Right lobe of liver (tissue), 6 donors: ENCODE measurements at places on chromosomes 16 and 17. TPM values are rescaled to one million over a fixed set of nuclear protein-coding genes. Genes with fewer than 3 reads are reported as not detected.
A peak's percentile ranks its signal among the peaks of the same experiment; 100 is the strongest.

DNA sequence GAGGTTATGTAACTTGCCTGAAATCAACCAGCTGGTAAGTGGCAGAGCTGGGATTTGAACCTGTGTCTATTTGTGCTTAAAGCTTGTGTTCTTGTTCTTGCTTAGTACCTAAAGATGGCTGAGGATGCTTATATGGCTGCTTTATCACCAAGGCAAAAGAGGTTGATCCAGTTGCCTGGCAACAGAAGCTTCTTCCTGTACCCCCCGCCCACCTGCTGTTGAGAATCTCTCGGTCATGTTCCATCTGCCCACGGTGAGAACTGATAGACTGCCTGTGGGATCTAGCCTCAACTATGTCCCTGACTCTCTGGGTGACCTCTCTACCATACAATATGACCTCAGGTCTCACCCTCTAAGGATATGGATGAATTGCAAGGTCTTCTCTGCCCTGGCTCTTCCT is 60.7 kb downstream of the ABCC6 start:
- no peaks in the 10 kb centered on the region for H3K4me1 ChIP-seq
- no peaks in the 10 kb centered on the region for H3K36me3 ChIP-seq
- no peaks in the 10 kb centered on the region for H3K27me3 ChIP-seq
- DNase-seq: no peak
- no peak overlapping the region for H3K4me3 ChIP-seq
- H3K27ac ChIP-seq: no peak overlapping the region

Gene JUP
- 74.1 TPM for total RNA-seq

Gene SCNN1G
- not detected for total RNA-seq

Gene MYH2
- total RNA-seq: not detected

Gene RASD1
- 229 TPM for total RNA-seq

Gene TEKT5
- total RNA-seq: not detected

DNA sequence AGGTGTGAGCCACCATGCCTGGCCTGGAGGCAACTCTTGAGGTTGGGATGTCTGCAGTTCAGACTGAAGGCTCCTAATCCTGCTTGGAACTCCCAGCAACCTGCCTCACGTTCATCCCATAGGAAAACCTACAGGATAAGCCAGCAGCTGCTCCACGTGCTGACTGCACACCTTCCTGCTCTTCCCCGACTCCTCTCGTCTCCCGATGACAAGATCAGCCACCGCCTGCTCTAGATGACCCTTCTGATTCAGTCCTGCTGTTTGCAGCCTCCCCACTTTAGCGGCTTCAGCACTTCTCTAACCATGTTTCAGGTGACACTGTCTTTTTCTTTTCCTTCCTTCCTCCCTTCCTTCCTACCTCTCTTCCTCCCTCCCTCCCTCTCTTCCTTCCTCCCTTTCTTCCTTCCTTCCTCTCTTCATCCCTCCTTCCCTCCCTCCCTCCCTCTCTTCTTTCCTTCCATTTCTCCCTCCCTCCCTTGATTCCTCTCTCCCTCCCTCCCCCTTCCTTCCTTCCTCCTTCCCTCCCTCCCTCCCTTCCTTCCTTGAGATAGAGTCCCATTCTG is 61.8 kb downstream of the EMP2 start:
- peaks cover 41% of the 10 kb centered on the region for H3K4me1 ChIP-seq
- peak overlapping the region; percentile 69 for H3K27ac ChIP-seq
- no peaks in the 10 kb centered on the region for H3K27me3 ChIP-seq
- no peak overlapping the region for H3K4me3 ChIP-seq
- DNase-seq: no peak

Gene UNC13D
- total RNA-seq: 3.7 TPM

- H3K36me3 ChIP-seq: no peaks in the 10 kb centered on the region
- no peak for DNase-seq
- H3K27me3 ChIP-seq: no peaks in the 10 kb centered on the region
- no peaks in the 10 kb centered on the region for H3K4me1 ChIP-seq
Measured at GRCh38 chr16:57627184-57627871, 1.1 kb upstream of the ADGRG1 start.

DNA sequence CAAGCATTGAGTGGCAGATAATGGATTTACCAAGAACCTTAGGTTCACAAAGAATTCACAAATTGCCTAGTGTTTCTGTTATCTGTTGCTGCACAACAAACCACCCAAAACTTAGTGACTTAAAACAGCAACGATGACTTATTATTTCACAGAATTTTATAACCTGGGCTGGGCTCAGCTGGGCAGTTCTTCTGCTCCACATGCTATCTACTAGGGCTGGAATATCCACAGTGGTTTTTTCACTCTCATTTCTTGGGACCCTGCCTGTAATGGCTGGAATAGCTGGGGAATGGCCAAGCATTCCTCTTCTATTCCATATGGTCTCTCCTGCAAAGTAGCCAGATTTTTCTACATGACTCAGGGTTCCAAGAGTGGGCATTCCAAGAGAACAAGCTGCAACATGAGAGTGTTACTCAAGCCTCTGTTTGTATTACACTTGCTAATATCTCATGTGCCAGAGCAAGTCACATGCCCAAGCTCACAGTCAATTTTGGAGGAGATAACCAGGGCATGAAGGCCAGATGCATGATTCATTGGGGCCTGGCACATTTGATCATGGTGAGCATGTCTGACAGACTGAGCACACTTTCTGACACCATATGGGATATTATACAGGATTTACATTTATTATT is 4.9 kb upstream of the PSMD7 start:
- H3K4me3 ChIP-seq: no peak overlapping the region
- peak; percentile 34 for DNase-seq
- peak overlapping the region; percentile 8 for H3K27ac ChIP-seq
- no peaks in the 10 kb centered on the region for H3K36me3 ChIP-seq

DNA sequence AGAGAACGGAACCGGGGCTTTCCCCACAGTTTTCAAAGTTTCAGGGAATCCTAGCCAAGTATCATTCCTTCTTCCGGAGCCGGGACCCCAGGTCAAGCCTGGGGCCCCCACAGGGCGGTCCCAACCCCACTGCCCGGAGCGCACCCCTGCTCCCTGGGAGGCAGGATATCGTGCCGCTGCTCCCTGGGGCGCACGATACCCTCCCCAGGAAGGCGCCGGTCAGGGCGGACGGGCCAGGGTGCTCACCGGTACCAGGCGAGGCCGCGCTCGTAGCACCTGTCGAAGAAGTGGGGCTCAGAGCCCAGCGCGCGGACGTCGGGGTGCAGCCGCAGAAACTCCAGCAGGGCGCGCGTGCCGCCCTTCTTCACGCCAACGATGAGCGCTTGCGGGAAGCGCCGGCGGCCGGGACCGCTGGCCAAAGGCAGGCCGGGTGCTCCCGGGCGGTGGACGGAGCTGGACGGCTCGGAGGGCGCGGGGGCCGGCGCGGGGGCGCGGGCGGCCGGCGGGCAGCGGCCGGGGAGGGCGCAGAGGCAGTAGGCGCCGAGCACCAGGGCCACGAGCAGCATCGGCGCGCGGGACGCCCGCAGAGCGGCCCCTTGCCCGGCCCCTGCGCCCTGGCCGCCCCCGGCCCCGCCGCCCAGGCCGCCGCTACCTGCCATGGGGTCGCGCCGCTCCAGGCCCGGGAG is 407 bp downstream of the HS3ST6 start:
- H3K27me3 ChIP-seq: peaks cover 8% of the 10 kb centered on the region
- no peak overlapping the region for H3K27ac ChIP-seq
- no peak overlapping the region for H3K4me3 ChIP-seq
- no peak for DNase-seq
- no peaks in the 10 kb centered on the region for H3K36me3 ChIP-seq

- no peak overlapping the region for H3K4me3 ChIP-seq
- no peaks in the 10 kb centered on the region for H3K27me3 ChIP-seq
- no peak overlapping the region for H3K27ac ChIP-seq
- no peaks in the 10 kb centered on the region for H3K36me3 ChIP-seq
- no peak for DNase-seq
Measured at GRCh38 chr16:60641067-60641665, 1395.1 kb downstream of the CDH8 start.

Gene NOL3
- total RNA-seq: 29.7 TPM

DNA sequence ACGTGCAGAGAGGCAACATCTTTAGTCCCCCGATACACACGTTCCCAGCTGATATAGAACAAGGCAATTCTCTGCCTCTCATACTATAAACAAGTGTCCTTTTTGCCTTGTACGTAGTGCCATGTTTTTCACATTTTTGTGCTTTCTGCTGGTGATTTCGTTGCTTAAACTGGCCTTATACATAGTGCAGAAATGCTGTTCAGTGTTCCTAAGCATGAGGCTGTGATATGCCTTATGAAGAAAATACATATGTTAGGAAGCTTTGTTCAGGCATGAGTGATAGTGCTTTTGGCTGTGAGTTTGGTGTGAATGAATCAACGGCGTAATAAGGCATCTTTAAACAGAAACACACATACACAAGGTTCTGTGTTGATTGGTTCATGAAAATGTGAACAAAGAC is 77.2 kb downstream of the KATNIP start:
- no peaks in the 10 kb centered on the region for H3K36me3 ChIP-seq
- no peaks in the 10 kb centered on the region for H3K27me3 ChIP-seq
- no peaks in the 10 kb centered on the region for H3K4me1 ChIP-seq
- H3K27ac ChIP-seq: no peak overlapping the region
- H3K4me3 ChIP-seq: no peak overlapping the region

GRCh38 chr17:74170924-74171323 is 32.6 kb upstream of the RPL38 start:
- DNase-seq: no peak
- no peak overlapping the region for H3K27ac ChIP-seq
- H3K4me1 ChIP-seq: no peaks in the 10 kb centered on the region
- no peak overlapping the region for H3K4me3 ChIP-seq

DNA sequence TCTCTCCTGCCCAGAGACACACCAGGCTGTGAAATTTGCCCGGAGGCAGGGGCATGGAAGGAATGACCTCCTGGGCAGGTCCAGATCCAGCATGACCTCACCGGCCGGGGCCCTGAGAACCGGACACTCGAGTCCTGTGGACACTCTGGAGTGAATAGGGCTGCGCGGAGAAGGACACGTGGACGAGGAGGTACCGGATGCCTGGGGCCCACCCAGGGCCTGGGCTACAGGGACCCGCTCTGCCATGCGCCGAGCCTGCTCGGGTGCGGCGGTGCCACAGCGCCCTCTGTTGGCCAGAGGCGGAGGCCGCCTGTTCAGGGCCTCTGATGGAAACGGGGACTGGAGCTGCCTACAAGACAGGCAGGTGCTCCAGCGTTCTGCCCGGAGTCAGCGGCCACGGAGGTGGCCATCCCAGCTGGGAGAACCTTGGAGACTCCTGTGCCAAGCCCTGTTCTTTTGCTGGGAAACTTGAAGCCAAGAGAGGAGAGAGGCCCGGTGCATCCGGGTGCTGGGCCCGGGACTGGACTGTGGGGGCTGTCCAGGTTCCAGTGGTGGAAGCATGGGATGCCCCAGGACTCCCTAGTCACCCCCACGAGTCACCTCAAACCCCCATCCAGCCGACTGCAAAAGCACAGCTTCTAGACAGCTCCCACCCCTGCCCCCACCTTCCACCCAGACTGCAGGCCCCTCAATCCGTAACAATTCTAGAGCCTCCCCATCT is 19.3 kb upstream of the NXPH3 start:
- no peaks in the 10 kb centered on the region for H3K27me3 ChIP-seq
- DNase-seq: peak; percentile 78
- no peaks in the 10 kb centered on the region for H3K36me3 ChIP-seq

DNA sequence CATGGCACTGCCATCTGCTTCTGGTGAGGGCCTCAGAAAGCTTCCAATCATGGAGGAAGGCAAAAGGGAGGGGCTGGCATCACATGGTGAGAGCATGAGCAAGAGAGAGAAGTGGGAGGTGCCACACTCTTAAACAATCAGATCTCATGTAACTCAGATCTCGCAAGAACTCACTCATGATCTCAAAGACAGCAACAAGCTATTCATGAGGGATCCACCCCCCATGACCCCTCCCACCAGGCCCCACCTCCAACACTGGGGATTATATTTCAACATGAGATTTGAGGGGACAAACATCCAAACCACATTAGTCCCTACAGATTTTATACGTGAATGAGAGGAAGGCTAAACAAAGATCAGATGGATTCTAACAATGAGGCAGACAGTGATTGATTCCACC is 8.9 kb upstream of the TMEM132E start:
- H3K27me3 ChIP-seq: no peaks in the 10 kb centered on the region
- no peak overlapping the region for H3K27ac ChIP-seq

DNA sequence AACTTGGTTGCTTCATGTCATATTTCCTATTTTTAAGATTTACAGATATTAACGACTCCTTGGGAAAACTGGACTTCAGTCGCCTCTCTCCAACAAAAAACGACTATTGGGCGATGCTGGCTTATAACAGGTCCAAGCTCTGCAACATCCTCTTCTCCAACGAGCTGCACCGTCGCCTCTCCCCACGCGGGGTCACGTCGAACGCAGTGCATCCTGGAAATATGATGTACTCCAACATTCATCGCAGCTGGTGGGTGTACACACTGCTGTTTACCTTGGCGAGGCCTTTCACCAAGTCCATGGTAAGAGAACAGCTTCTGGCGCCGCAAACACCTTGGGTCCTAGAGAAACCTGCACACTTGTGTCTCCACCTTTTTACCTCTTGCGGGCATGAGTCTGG is 333.0 kb downstream of the WWOX start:
- H3K4me3 ChIP-seq: no peak overlapping the region
- no peak for DNase-seq
- no peak overlapping the region for H3K27ac ChIP-seq
- H3K36me3 ChIP-seq: no peaks in the 10 kb centered on the region

Gene SPNS2
- total RNA-seq: 3.0 TPM

Gene OR1A1
- not detected for total RNA-seq

- no peaks in the 10 kb centered on the region for H3K27me3 ChIP-seq
- no peak overlapping the region for H3K4me3 ChIP-seq
- no peaks in the 10 kb centered on the region for H3K36me3 ChIP-seq
- H3K4me1 ChIP-seq: no peaks in the 10 kb centered on the region
Measured at GRCh38 chr16:86319585-86320236, 190.6 kb upstream of the FOXF1 start.

DNA sequence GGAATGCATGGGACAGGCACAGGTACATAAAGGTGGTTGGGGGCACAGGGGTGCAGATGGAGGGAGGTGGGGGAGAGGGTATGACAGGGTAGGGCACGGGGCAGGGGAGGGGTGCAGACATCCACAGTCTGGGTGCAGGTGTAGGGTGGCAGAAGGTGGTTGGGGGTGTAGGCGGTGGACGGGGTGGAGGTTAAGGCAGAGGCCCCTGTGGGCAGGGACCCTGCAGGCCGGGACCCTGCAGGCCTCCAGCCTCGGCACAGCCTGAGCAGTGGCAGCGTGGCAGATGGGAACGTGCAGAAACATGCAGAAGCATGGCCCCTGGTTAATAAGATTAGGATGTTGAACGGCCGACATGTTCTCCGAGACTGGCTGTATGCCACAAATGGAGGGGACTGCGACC is 115.2 kb downstream of the RBFOX3 start:
- no peak overlapping the region for H3K4me3 ChIP-seq
- no peaks in the 10 kb centered on the region for H3K4me1 ChIP-seq
- DNase-seq: no peak
- H3K27me3 ChIP-seq: no peaks in the 10 kb centered on the region
